ENCODE measurements at places on chromosomes 7 and 10.

DNA sequence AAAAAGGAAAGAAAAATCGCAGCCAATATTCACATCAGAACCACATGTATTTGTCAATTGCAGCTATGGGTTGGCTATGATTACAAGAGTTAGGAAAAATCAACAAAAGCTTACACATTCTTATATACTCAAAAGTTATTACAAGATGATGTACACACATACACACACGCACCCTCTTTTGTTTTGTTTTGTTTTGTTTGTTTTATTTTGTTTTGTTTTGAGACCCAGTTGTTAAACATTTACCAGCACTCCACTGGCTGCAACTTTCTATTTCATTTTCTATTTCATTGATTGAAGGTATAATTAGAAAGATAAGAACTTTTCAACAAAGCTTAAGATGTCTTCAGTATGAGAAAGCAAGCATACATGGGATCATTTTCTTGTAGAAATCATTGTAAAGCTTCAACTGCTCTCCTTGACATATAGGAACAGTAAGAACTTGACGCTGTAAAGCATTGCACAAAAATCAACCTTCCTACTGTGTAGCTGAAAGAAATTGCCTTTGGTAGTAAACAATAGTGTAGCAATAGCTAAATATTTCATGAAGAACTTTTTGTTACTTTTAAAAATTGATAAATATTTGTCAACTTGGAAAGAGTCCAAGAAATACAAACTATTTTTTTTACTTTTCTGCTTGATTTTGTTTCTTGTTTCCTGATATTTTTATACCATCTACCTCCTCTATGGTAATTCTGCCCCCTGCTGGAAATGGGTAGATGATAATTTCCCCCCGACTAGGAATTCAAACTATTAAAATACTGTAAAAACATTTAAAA is 205.9 kb downstream of the MBL2 start:
- DNase-seq = no peak

GRCh38 chr10:121332829-121333765 is 265.1 kb downstream of the FGFR2 start:
- no peak for DNase-seq

DNA sequence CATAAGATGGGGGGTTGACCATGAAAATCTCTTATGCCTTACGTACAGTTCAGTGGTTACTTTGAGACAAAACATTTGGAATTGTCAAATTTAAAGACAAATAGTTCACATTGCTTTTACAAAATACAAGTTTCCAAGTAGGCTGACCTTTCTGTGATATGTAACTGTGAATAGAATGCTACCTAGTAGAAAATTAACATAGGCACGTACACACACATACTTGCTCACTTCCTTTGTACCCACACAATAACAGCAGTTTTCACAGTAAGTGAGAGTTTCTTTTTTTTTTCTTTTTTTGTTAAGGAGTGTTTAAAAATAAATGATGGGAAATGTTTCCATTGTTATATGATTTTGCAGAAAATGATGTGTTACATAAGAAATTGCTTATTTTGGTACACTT is 53.3 kb upstream of the SP8 start:
- no peak for DNase-seq

DNA sequence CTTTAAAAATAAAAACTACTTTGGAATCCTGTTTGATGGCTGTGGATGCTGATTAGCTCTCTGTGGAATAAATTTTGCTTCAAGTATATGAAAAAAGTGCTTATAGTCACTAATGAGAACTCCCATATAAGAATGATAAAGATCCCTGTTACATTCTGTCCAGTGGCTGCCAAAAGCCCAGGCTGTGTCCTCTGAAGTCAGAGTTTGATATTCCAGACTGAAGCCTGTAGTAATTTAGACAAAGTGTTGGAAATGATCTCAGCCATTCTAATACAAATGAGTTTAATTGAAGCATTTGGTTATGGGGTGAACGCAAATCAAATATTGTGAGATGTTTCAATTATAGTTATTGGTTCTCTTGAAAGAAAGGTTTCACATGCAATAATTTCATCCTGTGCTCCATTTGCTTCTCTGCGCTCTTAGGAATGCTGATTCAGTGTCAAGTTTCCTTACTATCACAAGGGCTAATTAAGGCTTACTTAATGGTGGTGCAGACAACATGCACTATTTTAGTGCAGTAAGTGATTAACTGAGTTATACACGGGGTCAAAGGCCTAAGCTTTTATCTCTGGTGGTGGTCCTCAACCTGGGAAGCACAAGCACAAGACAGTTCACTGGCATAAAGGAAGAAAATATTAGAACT is 867.6 kb downstream of the SORCS1 start:
- no peak for DNase-seq

DNA sequence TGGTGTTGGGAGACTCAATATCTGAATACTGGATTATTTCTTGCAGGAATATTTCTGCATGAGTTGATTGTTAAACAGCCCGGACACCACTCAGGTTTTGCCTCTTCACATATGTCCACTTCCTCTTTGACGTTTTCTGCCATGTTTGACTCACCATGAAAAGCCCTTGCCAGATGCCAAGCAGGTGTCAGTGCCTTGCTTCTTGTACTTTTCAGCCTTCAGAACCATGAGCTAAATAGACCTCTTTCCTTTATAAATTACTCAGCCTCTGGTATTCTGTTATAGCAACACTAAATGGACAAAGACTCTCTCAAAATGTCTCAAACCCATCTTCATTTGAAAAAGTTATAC is 24.7 kb upstream of the MACC1 start:
- DNase-seq = no peak

GRCh38 chr10:104318810-104319741 is 19.2 kb downstream of the ITPRIP start:
- DNase-seq = no peak

- DNase-seq = no peak
Observed at GRCh38 chr10:44552726-44553125, 167.8 kb upstream of the CXCL12 start.

DNA sequence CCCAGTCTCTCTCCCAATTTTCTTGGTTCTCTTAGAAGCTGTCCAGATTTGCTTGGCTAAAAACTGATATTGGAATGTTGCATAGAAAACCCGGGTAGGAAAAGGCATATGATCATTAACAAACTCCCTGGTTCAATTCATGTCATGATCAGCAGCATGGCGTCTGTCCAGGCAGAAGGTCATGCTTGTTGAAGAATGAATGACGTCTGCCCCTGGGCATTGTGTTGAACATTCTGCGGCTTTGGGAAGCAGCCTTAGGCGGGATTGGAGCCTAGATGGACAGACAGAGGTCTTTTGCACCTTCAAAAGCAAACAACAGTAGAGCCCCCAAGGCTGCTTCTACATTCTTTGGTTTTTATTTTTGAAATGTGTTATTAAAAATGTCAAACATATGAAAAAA is 7.7 kb upstream of the MINDY3 start:
- DNase-seq = no peak

DNA sequence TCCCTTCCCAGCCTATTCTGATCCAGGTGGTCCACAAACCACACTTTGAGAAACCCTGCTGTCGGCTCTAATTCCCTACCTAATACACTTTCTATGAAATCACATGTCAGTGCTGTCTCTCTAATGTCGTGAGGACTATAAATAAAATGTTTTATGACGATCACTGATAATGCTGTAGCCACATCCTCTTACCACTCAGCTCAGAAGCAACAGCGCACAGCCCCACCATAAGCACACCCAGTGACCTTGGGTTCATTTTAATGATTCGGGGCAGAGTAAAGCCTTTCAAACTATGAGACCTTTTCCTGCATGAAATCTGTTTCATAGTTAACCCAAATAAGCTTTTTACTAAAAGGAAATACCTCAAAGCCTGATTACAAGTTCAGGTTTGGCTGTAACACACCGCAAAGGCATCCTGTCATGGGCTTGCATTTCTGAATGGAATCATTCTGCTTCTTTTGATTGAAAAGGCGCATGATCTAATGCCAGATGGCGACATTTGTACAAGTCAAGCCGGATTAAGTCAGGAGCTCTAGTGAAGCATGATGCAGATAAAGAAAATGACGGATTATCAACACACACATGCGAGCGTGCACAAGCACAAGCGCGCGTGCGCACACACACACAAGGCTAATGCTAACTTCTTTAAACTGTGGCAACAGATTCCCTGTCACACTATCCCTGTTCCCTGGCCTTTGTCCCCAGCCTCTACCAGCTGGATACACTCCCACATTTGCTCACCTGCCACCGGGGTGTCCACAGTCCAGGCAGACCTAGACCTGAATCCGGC is 180.5 kb upstream of the PDE1C start:
- DNase-seq = no peak

- DNase-seq = no peak
Observed at GRCh38 chr10:95848841-95849240, 58.9 kb upstream of the CC2D2B start.

DNA sequence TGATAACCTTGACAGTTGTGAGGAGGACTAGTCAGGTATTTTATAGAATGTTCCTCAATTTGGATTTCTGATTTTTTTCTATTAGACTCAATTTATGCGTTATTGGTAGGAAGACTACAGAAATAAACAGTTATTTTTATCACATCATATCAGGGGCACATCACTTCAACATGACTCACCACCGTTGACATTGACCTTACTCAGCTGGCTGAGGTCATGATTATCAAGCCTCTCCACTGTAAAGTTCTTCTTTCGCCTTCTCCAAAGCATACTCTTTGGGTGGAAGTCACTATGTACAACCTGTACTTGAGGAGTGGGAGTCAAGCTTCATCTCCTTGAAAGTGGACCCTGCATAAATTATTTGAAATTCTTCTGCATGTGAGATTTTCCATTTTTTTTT is 194.3 kb upstream of the IGFBP3 start:
- no peak for DNase-seq

DNA sequence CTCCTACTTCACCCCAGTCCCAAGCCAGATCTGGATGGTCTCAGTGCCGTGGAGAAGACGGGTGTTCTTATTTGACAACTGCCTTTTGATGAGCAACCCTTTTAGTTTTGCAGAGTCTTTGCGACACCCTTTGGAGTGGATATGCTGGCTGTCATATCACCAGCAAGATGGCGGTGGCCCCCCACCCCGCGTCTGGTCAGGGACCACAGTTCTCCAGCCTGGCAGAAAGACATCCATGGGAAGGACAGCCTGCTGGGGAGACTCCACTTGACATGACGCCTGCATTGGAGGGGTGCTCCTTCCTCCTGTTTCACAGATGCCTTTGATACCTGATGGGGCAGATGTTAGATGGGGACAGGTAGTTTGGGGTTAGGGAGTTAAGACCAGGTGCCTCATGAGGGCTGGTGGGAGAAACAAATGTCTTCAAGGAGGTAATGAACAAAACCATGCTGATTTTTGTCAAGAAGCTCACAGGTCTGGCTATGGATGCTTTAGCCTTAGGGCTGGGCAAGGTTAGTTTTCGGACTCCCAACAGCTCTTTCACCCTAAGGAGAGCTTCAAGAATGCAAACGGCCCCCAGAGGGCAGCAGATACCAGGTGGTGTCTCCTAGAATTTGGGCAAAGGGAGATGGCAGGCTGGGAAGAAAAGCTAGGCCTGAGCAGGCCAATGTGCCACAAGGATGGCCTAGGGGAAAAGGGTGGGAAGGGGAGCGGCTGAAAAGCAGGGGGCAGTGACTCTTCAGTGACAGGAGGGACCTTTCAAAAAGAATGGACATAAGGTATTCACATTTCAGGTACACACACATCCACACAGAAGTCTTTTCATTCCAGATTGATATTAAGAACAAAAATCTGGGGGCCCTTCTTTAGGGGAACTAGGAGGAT is 95.2 kb downstream of the CLEC2L start:
- no peak for DNase-seq

- DNase-seq = no peak
Observed at GRCh38 chr7:20913853-20914252, 127.2 kb upstream of the SP8 start.

DNA sequence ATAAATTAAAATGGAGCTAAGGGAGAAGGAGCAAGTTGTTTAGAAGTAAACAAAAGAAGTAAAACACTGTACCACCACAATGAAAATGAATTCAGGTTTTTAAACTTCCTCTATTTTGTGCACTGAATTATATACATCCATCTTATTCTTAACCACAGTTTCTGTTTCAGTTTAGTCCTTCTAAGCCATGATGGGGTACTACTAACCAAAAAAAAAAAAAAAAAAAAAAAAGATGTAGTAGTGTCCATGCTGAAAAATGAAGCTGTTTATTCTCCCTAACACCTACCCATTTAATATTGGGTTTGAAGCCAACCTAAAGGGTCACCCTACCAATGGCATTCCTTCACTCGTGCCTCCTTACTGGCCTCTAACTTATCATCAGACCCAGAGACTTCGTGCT is 3.4 kb upstream of the BMPR1A start:
- no peak for DNase-seq

- DNase-seq = no peak
Observed at GRCh38 chr10:21972584-21972983, 30.9 kb downstream of the DNAJC1 start.

GRCh38 chr7:5077740-5078139 is 32.1 kb downstream of the RBAK start:
- DNase-seq = no peak

DNA sequence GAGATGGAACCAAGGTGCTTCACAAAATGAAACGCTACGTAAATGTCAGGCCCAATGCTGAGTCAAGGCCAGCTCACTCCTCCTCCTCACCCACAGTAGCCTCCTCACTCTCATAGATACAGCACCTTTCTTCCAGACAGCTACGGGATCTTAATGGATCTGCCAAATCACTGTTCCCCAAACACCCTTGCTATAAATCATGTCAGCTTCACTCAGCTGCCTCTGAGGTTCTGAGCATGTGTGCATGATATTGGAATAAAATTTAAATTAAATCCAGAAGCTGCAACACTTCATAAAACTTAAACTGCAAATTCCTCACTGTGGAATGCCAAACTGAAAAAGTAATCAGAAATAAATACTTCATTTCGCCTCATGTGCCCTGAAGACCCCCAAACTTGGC is 14.7 kb upstream of the CPXM2 start:
- DNase-seq = no peak

GRCh38 chr7:151243408-151244195 is 4.9 kb downstream of the SMARCD3 start:
- no peak for DNase-seq

- DNase-seq = no peak
Observed at GRCh38 chr7:116742641-116743040, 70.6 kb downstream of the MET start.

DNA sequence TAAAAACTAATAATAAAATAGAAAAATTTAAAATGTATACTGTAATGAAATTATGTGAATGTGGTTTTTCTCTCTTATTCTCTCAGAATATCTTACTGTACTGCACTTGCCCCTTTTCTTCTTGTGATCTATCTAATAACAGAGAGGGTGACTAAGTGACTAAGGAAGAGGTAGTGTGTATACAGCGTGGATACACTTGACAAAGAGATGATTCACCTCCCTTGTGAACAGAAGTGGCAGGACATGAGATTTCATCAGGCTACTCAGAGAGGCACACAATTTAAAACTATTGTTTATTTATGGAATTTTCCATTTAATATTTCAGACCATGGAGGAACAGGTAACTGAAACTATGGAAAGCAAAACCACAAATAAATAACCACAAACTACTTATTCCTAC is 806.6 kb upstream of the GHITM start:
- DNase-seq = no peak

Measured in stimulated activated CD8-positive, alpha-beta memory T cell treated with anti-CD3 and anti-CD28 coated beads, Interleukin-15, amount 100 ng/mL, for 4 hours (primary cell).